BJ (cell line): ENCODE measurements at places on chromosomes 13 and 19. TPM values are rescaled to one million over a fixed set of nuclear protein-coding genes. Genes with fewer than 3 reads are reported as not detected.
A peak's percentile ranks its signal among the peaks of the same experiment; 100 is the strongest.

Gene CAMSAP3
- not detected in 2 replicates for polyA plus RNA-seq

Gene LIM2
- not detected in 2 replicates for polyA plus RNA-seq

Gene FGF21
- not detected in 2 replicates for polyA plus RNA-seq

Gene TMEM238
- polyA plus RNA-seq: 0.10 and 0.15 TPM in 2 replicates

Gene CYP4F12
- not detected in 2 replicates for polyA plus RNA-seq

Gene NAPSA
- polyA plus RNA-seq: 0.32 and 0.38 TPM in 2 replicates

Gene GGN
- polyA plus RNA-seq: 0.44 and 0.64 TPM in 2 replicates

Gene USE1
- 27.9 and 29.7 TPM in 2 replicates for polyA plus RNA-seq

Gene NFILZ
- polyA plus RNA-seq: not detected in 2 replicates

Gene SPTBN4
- 0.29 and 0.93 TPM in 2 replicates for polyA plus RNA-seq

- peak; percentile 31 for DNase-seq
Observed at GRCh38 chr13:50676602-50677001, 166.9 kb downstream of the DLEU7 start.

DNA sequence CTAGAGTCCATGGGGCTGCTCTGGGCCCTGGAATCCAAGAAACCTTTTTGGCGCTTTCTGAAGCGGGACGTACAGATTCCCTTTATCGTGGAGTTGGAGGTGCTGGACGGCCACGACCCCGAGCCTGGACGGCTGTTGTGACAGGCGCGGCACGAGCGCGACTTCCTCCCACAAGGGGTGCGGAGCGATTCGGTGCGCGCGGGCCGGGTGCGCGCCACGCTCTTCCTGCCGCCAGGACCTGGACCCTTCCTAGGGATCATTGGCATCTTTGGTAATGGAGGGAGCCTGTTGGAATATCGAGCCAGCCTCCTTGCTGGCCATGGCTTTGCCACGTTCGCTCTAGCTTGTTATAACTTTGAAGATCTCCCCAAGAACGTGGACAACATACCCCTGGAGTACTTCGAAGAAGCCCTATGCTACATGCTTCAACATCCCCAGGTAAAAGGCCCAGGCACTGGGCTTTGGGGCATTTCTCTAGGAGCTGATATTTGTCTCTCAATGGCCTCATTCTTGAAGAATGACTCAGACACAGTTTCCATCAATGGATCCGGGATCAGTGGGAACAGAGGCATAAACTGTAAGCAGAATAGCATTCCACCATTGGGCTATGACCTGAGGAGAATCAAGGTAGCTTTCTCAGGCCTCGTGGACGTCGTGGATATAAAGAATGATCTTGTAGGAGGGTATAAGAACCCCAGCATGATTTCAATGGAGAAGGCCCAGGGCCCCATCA, 3.5 kb upstream of the ZFP82 start:
- DNase-seq: no peak

DNA sequence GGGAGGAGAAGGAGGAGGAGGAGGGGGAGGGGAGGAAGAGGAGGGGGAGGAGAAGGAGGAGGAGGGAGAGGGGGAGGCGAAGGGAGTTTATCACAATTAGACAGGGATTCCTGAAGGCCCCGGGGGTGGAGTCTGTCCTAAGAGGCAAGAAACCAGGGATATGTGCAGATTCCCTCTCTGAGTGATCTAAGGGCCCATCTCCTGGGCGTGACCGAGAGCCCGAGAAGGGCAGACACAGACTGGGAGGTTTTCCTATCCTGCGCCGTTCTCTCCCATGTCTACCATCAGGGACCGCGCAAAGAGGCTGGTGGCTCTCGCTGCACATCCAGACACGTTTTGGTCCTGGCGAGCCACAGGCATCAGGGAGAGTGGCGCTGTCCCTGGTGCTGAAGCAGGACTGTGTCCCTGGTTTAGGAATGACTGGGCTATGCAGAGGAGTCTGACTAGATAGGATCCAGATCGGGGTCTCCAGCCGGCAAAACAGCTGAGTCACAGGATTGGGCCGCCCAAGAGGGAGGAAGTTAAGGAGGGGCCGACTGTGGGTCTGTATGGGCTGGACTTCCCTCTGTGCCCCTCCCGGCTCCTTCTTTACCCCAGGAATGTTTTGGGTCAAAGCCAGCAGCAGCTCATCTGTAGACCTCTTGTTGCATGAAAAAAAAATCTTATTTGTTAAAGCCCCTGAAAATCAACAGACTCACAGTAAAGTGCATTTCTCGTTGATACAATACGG, 17.9 kb upstream of the ZNF175 start:
- DNase-seq: no peak

DNA sequence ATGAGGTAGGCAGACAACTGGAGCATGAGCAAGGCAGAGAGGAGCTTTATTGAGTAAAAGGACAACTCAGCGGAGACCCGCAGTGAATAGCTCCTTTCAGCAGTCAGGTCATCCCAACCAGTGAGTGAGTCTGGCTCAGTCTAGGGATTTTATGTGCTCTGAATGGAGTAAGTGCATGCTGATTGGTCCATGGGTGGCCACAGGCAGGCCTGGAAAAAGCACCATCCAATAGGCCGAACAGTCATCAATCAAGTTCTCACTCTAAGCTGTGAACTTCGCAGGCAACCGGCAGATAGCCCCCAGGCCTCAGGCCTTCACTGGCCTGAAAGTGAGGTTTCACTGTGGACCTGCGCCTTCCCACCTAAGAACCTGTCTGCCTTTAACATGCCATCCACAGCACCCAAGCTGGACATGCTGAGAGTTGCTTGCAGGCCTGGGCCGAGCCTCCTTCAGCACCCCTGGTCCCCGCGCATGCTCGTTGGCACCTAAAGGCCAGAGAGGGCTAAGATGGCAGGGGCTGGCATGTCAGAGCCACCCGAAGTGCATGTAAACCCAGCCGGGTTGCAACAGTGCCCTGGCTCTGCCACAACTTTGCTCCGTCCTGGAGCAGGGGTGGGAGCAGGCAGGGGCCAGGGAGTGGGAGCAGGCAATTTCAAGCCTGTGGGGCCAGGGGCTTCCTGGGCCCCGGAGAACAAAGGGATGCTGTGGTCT, 698.7 kb downstream of the SLITRK1 start:
- no peak for DNase-seq

GRCh38 chr19:55703790-55704215, 28.8 kb downstream of the EPN1 start:
- no peak for DNase-seq

GRCh38 chr13:41383386-41383785, 72.3 kb downstream of the NAA16 start:
- no peak for DNase-seq

DNA sequence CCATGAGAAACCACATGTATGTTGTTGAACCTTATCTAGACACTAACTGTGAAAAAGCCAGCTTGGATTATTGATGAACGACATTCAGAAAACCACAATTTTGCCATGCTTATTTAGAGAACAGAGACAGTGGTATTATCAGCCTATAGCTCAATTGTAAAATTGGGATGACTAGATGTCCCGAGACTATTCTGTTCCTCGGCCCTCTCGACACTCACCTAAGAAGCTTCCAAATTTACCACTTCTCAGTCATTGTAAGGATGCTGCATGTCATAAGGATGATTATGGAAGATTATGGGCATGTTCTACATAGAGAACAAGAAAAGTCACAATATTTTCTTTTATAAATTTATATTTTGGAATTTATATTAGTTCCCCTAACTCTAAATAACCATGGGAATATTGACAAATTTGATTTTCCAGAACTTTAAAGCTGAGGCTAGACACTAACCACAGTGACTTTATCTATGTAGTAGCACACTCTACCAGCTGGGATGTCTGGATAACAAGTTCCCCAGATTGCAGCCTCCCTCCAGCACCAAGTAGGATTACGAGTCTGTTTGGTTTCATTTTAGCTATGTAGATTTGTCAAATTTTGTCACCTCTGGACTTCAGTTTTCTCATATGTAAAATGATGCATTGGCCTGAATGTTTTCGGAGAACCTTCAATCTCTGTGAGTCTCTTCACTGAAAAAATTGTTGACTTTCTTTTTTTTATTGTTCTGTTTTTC, 513.6 kb downstream of the IRS2 start:
- no peak for DNase-seq

DNA sequence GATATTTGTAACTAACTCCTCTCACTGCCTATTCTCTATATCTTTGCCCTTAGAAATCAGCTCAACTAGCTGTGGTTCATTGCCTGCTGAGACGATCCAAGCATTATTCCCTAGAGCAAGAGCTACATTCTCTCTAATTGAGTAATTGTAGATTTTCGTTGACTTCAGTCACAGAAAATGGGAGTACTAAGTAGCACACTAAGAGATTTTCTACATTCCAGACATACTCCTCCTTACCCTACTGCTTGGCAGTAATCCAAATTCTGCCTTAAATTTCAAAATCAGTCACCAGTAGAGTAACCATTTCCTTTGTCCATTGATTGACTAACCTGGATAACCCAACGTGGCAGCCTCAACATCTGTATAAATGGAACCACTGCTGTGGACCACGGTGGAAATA, 1786.8 kb downstream of the SLITRK5 start:
- no peak for DNase-seq

GRCh38 chr13:72500851-72501250, 226.6 kb downstream of the MZT1 start:
- DNase-seq: no peak

DNA sequence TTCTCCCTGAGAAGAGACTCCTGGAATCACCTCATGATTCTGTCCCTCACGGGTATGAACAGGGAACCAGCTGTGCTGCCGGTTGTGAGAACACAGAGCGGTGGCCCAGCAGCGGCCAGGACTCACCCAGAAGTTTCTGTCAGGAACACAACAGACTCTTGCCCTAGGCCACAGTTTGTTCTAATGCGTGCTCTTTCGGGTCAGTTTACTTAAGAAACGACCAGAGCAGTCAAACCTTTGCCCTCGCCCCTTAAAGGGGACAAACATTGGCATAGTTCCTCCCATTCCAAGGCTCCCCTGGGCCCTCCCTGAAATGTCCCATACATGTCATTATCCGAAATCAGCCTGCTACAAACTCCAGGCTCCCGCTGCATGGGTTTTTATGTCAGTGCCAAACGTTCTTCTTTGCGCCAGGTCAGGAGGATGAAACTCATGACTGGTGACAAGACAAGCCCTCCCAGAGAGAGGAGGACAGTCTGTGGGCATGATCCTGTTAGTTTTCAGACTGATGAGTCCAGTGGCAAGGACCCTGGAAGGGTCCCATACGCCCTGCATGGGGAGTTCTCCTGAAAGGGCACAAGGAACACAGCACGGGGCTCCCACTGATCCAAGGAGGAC, 18.3 kb downstream of the ZIC5 start:
- DNase-seq: no peak

DNA sequence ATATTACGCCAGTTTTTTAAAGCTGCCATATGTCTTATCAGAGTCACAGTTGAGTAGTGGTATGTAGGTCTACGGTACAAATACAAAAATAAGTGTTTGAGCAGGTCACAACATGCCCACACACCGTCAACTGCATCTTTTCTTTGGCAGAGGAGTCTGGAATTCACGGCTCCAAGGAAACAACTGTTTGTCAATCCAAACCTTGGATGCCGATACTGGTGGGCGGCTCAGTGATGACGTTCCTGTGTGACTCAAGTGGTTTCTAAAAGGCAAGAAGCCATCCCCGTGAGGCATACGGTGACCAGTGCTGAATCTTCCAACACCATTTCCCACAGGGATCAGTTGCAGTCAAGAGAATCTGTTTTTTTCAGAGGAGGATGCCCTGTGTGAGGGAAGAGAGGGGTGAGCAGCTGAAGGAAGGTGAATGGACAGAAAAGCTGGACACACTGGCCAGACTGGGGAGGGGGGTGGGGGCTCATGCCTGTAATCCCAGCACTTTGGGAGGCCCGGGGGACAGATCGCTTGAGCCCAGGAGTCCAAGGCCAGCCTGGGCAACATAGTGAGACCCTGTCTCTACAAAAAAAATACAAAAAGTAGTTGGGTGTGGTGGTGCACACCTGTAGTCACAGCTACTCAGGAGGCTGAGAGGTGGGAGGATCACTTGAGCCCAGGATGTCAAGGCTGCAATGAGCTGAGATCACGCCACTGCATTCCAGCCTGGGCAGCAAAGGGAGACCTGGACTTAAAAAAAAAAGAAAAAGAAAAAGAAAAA, 22.8 kb upstream of the CEBPG start:
- no peak for DNase-seq

- no peak for DNase-seq
Observed at GRCh38 chr13:25253702-25254101, 33.6 kb downstream of the MTMR6 start.

GRCh38 chr13:23985839-23986238, 88.5 kb upstream of the C1QTNF9B start:
- DNase-seq: no peak

DNA sequence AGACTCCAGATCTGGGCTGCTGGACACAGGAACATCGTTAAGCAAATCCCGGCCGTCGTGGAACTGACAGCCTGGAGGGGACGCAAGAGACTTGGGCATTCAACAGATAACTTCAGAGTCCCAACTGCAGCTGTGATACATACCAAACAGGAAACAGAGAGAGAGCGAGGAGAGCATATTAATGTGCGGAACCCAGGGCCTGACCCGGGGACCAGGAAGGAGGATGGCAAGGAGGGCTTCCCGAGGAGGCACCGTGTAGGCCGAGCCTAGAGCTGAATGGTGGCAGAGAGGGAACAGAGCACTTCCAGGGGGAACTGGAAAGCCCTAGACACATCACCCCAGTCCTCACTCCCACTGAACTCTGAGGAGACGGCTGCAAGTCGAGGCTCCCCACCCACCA, 68.1 kb downstream of the SIPA1L3 start:
- no peak for DNase-seq

GRCh38 chr13:37277435-37278144, 172.1 kb upstream of the CSNK1A1L start:
- DNase-seq: peak; percentile 13

GRCh38 chr13:76225815-76226489, 589.8 kb downstream of the LMO7 start:
- no peak for DNase-seq

- DNase-seq: no peak
Observed at GRCh38 chr19:39692166-39692565, 12.1 kb upstream of the LGALS14 start.

DNA sequence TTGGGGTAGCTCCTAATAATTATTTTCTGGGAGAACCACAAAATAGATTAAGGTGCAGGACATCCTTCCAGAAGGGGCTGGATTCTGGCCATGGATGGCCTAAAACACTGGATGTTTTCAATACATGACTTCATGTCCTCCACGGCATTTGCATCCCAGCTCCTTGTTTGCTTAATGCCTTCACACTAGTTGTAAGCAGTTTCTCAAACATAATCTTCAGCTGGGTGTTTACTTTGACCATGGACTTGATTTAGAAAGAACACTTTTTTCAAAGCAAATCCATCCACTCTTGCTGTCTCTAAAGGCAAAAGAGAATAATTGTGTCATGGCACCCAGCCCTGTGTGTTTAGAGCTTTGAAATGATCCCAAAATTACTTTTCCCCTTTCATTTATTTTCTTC, 82.5 kb upstream of the GSX1 start:
- no peak for DNase-seq

DNA sequence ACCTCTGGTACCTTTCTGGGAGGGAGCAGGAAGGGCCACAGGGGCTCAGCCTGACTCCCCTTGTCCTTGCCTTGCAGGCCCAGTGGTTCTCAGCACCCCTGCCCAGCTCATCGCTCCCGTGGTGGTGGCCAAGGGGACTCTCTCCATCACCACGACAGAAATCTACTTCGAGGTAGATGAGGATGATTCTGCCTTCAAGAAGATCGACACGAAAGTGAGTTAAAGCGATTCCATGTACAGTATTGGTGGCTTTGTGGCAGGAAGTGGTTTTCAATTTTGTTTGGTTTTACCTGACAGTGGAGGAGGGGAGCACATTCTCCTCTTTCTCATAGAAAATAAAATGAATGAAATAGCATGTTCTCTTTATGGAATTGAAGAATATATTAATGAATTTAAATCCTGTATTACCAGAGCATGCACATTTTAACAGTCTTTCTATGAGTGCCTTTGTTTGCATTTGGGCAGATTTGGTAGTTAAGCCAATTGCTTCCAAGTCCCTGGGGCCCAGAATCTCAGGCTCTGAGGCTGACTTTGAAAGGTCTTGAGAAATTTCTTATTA, 4.1 kb downstream of the MAB21L1 start:
- DNase-seq: no peak
